DMS153 (cell line): ENCODE measurements at places on chromosomes 3 and 15.

DNA sequence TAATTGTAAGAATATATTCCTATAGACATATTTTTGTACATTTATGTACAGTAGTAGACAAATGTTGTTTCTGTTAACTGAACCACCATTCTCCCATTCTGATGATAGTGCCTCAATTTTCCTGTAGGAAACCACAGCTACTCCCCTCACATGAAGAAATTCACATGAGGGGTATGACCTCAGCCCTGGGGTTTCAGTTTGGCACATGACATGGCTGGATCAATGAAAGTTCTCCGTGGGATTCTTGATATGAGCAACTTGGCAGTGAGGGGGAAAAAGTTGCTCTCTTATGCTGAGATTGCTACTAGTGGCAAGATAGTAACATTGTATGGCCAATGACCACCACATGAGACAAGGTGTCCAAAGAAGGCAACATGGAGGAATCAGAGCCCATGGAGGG lies 1090.3 kb upstream of the CFAP20DC start:
- DNase-seq: no peak

DNA sequence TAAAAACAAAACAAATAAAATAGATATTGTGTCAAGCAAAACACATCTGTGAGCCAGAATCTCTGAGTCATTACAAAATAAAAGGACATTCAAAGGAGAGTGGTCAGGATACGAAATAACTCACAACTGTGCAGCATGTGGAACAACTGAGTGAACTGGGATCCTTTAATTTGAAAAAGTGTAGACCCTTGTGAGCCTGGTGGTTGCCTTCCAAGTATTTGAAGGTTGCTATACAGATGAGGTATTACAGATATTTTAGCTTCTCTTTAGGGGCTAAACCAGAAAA lies 26.7 kb downstream of the KCNMB2 start:
- no peak for DNase-seq

GRCh38 chr3:186849374-186849975 lies 7.0 kb downstream of the ADIPOQ start:
- DNase-seq: peak; percentile 28

DNA sequence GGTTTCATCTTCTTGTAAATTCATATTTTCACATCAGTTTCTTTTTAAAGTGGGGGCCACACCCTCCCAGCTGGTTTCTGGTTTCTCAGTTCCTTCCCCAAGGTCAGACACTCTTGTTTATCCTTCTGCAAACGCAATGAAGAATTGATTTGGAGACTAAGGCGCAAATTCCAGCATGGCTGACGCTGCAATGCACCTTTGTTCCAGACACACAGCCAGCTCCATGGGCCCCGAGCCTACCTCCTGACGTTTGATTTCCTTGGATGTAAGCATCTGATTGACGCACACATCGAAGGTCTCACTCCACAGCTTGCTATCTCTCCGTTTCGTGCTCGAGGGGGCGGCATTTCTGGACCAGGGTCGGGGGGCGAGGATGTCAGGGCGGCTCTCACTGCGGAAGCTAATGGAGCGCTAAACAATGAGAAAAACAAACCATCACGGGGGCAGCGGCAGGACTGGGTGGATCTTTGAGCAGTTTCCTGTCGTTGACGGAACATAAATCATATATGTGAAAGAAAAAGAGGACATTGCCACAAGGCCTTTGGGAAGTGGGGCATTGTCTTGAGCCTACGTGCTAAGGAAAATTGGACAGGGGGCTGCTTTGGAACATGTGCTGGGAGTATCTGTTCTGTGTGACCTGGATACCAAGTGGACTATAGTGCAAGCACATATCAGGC lies 46.9 kb downstream of the ARHGEF3 start:
- no peak for DNase-seq

GRCh38 chr3:100873611-100874010 lies 119.6 kb downstream of the ABI3BP start:
- DNase-seq: no peak

GRCh38 chr3:135752851-135753250 lies 212.7 kb upstream of the PPP2R3A start:
- no peak for DNase-seq

DNA sequence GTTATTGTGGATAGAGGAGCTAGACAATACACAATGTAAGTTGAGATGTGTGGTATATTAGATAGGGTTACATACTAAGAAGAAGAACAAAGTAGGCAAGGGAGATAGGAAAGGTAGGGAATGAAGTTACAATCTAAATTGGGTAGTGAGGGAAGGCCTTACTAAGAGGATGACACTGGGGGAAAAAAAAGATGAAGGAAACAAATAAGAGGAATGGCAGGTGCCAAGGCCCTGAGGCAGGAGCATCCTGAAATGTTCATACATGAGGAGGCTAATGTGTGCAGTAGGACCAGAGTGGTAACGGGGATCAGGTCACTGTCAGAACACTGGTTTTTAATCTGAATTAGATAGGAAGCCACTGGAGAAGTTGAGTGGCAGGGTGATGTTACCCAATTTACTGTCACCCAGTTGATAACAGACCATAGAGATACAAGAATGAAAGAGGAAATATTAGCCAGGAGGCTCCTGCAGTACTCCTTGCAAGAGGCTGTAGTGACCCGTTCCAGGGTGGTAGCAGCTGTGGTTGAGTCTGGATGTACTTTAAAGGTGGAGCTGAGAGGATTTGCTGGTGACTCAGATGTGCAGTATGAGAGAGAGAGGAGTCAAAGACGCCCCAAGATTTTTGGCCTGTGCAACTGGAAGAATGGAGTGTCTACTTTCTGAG lies 14.4 kb downstream of the RTP1 start:
- no peak for DNase-seq

DNA sequence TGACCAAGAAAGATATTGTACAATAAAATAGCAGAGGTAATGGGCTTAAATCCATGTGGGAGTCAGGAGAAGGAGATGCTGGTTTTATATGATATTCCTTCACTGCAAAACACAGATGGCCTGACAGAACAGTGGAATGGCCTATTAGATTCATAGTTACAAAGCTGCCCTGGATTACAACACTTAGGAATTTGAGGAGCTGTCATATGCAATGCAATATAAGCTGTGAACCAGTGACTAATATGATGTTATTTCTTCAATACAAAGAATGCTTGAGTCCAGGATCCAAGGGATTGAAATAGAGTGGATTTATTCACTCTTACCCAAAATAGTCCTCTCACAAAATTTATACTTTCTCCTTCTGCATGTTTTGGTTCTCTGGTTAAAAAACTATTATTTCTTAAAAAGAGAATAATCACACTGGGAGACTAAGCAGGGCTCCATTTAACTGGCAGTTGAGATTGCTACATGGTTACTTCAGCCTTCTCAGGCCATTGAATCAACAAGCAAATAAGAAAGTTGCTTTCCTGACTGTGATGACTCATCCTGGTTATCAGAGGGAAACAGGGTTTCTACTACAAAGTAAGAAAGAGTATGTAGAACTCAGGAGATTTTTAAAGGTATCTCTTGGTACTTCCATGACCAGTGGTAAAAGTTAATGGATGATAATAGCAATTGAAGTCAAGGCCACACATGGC lies 79.8 kb upstream of the ZPLD1 start:
- no peak for DNase-seq

DNA sequence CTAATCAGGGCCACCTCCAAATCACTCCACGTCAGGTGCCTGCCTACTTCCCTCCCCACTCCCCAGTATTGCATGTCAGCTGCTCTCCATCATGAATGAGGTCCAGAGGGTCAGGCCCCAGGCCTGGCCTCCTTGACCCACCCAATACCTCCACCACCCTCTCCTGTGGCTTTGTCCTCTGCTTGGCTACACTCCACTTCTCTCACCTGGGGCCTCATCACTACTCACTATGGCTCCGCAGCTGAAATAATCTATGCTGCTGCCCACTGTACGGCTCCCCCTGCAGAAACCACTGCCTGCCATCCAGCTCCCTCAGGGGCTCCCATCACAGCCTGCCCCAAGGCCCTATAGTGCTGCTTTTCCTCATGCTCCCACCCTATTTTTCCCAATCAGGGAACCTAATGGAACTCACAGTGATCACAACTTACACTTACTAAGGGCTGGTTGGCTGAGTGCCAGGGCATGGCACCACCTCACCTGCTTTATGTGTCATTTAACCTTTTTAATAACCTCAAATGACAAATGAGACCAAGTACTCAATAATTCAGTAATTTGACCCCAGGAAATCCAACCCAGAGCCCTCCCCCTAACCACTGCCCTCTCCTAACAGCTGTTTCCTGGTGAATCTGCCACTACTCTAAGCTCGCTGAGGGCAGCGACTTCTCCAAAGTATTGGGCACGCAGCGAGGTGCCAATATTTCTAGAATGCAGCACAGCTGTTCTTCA lies 2.3 kb downstream of the GORASP1 start:
- no peak for DNase-seq

DNA sequence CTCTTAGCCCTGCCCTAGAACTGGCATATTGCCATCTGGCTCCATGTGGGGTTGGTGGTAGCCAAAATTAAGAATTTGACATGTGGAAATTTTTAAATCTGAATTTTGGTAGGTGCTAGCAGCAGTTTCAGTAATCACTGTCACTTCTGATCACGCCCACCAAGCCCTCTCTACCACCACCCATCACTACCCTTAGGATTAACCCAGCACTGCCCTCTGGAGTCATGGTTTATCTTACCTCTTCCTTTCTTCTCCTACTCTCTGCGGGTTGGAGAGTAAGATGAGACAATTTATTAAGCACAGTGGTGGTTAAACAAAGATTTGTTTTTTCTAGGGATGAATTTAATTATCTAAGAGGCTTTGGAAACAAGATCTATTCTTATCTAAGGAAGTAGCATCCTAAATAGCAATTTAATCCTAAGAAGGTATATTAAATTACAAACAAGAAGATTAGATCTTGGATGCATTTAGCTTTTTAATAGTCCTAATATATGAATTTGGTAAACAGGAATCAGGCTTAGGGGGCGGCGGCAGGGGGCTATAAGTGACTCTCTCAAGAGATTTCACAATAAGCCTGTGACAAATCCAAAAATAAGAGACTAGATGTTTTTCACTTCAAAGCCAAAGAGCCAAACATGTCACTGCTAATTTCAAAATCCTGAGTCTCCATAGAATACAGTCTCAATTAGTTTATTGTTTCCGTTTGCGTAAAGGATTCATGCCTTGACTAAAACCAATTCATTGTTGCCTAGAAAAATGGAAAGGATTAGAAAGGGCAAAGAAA lies 498.4 kb upstream of the UBE2E2 start:
- DNase-seq: no peak

GRCh38 chr15:90560229-90560776 lies 30.6 kb downstream of the CRTC3 start:
- no peak for DNase-seq

DNA sequence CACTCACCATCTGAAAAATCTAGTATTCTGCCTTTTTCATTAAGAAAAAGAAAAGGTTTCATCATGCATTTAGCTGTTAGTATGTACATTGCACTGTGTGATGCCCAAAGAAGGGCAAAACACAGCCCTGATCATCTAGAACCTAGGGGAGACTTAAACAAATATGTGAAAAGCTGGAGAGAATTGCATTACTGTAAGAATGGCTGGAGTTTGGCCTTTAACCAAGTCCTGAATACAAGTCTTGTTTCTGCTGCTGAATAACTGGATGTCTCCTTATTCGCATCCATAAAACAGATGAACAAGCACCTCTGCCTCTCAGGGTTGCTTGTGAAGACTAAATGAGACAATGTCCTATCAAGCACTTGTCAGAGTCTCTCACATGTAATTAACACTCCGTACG lies 233.4 kb upstream of the LRTM1 start:
- no peak for DNase-seq

DNA sequence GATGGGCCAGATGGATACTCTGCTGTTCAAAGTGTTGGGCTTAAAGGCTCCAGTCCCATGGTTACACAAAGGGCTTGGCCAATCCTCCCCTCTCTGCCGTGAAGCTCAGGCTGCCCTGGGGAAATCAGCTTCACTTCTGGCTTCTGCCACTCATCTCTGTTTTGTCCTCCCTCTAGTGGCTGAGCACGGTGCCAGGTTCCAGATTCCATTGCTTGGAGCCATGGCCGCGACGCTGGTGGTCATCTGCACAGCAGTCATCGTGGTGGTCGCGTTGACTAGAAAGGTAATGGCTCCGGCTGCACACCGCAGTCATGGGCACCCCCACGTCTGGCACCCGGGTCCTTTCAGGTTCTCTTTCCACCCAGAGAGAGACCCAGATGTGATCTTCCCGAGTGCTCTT lies 5.6 kb downstream of the TIGIT start:
- DNase-seq: no peak

GRCh38 chr3:29853841-29854397 lies 573.0 kb downstream of the RBMS3 start:
- no peak for DNase-seq

- DNase-seq: no peak
Observed at GRCh38 chr15:92669432-92669831, 13.9 kb upstream of the FAM174B start.

- DNase-seq: no peak
Observed at GRCh38 chr3:163056874-163057497, 1560.4 kb downstream of the OTOL1 start.

DNA sequence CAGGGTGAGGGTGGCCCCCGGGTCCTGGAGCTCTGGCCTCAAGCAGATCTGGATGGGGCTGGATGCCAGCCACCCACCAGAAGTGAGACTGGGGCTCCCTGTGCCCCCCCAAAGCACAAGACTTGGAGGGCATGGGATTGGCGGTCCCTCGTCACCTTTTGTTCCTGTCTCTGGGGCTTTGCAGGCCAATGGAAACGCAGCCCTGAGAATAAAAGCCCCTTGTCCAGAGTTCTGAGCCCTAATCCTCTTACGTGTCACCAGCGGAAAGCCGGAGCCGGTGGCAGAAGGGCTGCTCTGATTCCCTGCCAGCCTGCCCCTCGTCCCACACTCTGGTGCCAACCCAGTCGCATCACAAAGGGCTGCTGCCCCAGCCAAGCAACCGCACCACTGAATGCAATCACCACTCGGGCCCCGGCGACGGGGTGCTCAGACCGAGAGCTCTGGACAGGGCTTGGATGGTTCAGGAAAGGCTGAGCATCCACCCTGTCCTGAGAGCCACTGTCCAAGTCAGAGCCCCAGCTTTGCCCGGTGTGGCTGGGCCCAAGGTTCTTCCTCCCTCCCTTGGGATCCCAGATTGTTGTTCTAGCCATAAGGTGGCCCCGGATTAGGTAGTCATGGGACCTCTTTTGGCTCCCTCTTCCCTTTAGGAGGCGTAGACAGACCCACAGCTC lies 22.8 kb upstream of the ELP6 start:
- no peak for DNase-seq

- no peak for DNase-seq
Observed at GRCh38 chr3:112020674-112021085, 13.9 kb upstream of the TMPRSS7 start.

- no peak for DNase-seq
Observed at GRCh38 chr3:113623324-113623723, 73.1 kb downstream of the USF3 start.

GRCh38 chr15:28107111-28107903 lies 8.2 kb upstream of the OCA2 start:
- no peak for DNase-seq

GRCh38 chr3:9169956-9170850 lies 79.2 kb downstream of the SRGAP3 start:
- no peak for DNase-seq

- DNase-seq: no peak
Observed at GRCh38 chr15:80694611-80695098, 455 bp upstream of the ABHD17C start.

- no peak for DNase-seq
Observed at GRCh38 chr15:77048135-77048876, 22.6 kb downstream of the TSPAN3 start.
